ENCODE measurements at places on chromosomes 16 and 17.

DNA sequence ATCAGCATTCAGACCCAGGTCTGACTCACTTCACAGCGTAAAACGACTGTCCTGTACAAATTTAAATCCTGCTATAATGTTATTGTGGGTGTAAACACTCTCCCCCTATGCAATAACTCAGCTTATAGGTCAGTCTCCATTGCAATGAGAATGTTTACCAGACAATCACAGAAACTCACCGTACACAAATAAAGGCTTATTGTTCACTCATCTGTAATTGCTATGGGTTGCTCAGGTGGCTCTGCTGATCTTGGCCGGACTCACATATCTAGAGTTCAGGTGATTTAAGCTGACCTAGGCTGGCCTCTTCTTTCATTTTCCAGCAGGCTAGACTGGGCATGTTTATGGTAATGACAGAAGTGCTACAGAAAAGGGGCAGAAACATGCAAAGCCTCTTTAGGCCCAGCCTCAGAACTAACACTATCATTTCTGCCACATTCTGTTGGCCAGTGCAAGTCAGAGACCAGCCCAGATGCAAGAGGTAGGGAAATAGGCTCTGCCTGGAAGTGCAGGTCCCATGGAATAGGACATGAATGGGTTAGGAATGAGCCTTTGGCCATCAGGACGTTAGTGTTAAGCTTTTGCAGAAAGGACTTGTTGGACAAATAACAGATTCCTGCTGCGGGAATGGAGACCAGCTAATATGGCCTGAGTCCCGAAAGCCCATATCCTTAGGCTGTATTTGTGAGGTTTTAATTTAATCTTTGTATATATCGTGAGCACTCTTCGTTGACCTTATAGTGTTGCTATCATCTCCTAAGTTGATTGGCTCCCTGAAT lies 44.0 kb downstream of the HLF start:
- no peak for DNase-seq

DNA sequence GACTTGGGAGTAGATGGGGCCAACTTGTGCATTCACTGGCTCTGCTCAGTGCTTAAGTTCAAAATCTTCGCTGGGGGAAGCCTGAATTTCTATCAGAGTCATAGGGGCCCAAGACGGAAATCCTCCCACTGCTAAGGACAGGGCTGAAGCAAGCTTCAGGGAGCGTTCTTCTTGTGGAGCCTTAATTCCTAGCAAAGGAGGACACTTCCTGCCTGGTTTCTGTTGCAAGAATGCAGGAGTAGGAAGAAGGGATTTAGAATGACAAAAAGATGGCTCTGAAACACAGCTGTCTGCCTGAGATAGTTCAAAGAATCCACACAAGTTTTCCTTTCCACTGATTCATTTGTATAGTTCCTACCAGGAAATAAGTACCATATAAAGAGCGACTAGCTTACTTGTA lies 26.4 kb downstream of the PSME3IP1 start:
- no peak for DNase-seq

- DNase-seq: no peak
Observed at GRCh38 chr17:76345377-76345974, 8.2 kb downstream of the PRPSAP1 start.

DNA sequence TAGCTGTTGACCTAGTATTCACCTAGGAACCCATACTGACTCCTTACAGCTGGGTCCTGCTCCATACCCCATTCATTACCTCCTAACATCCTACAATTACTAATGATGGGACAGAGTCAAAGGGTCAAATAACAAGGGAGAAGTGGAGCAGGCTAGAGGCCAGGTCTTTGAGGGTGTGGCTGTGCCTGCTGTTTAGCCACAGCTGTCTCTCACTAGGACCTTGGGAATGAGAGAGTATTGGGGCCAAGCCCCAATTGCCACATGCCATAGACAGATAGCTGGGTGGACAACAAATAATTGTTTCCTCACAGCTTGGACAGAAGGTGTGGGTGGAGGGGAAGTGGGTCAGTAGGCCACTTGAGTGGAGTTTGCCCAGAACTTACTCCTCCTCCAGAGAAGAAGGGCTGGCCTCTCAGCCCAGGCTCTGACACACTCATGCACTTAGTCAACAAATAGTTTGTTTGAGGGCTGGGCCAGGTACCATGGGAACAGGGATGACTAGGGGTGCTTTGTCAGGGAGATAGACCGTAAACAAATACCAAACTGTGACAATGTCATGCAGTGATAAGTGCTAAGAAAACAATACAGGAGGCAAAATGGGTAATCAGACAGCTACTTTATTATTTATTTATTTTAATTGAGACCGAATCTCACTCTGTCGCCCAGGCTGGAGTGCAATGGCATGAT lies 10.2 kb upstream of the CENPT start:
- DNase-seq: no peak

GRCh38 chr17:73630965-73631595 lies 13.2 kb downstream of the SDK2 start:
- DNase-seq: no peak

DNA sequence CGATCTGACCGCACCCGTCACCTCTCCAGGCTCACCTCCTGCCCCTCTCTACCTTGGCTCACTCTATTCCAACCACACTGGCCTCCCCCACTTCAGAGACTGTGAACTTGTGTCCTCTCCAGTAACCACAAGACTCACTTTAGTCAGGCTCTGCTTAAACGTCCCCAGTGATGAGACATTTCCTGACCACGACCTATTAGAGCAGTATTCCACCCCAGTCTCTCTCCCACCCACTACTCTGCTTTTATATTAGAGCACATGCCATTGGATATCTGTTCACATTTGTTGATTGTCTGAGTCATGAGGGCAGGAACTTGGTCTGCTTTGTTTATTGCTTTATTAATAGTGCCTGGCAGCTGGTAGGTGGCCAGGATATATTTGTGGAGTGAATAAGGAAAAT lies 20.1 kb downstream of the COX11 start:
- DNase-seq: no peak
